Hippocampal formation (tissue), 2 donors: ENCODE measurements at places on chromosomes 11 and 22.

- DNase-seq = no peak
These were observed 106.3 kb downstream of the MPPED2 start for GRCh38 chr11:30479899-30480298.

- no peak for DNase-seq
These were observed 32.7 kb upstream of the ACCSL start for GRCh38 chr11:44014968-44015623.

- DNase-seq = no peak
These were observed 19.7 kb downstream of the FLI1 start for GRCh38 chr11:128713595-128713994.

DNA sequence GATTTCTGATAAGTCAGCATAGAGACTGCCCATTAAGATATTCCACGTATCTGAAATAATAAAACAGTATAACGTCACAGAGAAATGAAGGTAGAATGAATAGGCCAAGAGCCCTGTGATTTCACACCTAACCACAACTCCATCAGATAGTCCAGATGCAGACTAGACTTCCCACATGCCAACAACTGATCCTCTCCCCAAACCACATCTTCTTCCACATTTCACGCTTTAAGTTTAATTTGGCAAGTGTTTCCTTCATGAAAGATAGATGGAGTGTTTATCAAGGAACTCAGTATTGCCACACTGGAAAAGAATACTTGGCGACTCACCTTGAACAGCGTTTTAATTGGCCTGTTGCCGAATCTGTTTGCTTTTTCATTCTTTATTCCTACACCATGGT, 81.5 kb downstream of the MUC15 start:
- no peak for DNase-seq

- DNase-seq = no peak
These were observed 8.2 kb downstream of the UBASH3B start for GRCh38 chr11:122663764-122664163.

DNA sequence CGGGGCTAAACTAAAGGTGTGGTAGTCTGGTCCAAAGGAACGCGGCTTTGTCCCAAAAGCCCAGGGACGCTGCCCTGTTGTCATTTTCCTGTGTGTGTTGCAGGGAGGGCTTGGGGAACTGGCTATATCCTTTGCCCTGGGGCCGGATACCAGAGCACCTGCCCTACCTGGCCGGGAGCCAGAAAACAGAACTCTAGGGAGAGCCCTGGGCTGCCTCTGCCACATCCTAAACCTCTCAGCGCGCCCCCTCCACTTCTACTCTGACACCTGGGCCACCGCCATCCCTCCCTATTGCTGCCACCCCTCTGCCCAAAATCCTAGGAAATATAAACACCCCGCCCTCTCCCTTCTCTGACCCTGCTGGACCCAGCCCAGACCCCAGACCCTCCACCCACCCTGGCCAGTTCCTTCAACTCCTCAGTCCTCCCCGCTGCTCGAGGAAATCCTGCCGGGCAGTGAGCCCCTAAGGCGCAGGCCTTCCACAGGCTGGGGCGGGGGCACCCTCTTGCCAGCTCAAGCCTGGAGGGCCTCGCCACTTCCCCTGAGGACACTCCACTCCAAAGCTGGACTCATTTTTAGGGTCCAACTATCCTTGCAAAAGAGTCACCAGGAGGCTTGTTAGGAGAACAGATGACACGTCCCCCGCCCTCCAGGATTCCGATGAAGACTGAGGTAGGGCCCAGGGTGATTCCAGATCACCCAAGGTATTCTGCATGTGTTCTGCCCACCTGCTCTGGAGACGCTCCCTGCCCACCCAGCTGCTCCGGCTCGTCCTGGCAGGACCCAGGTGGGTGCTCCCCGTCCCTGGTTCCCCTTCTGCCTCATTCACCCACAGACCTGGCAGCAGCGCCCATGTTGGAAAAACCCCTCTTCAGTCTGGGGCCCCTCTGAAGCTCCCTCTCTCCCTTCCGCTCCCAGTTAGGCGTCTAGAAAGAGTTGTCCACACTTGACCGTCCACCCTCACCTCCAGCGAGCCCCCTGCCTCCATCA, 12.2 kb downstream of the KCTD17 start:
- DNase-seq = no peak

DNA sequence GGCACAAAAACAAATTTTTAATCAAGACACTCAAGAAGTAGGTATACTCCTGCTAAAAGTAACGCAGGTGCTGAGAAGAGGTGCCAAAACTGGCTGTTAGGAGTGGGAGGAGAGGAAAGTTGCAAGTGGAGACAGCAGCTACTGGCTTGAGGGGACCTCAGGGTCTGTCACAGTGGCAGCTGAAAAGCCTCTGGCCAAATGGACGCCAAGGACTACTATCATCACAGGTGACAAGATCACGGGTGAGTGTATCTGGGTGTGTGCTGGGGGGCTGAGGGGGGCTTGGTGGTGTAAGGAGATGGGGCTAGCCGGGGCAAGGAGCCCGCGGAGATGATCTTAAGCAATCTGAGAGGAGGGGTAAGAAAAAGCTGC, 687 bp downstream of the ZNF202 start:
- DNase-seq = no peak

DNA sequence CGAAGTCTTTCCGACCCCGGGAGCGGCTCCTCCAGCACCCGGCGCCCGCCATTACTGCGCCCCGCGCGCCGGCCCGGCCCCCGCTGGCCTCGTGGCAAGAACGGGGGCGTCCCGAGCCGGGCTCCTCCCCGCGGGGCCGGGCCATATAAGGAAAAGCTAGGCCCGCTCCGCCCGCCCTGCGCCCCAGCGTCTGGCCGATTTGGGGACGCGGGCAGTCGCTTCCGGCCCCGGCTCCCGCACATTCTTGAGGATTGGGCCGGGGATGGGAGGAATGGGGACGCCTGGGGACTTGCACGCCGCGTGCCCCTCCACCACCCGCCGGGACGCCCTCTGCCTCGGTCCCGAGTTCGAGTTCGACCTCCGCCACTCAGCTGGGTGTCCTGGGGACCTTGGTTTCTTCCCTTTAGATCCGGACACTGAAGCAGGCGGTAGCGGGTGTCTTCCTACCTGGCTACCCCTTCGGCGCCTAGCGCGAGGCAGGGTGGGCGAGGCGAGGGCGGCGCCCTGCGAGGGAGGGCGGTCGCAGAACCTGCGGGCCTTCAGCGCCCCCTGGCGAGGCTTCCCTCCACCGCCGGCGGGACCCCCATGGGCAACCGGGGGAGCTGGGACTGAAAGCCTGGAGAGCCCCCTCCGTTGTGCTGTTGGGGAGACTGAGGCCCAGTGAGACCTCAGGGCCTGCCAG, 3.8 kb downstream of the SMTN start:
- peak; percentile 79 for DNase-seq

GRCh38 chr22:50396751-50397370, 53.7 kb downstream of the PPP6R2 start:
- DNase-seq = no peak

DNA sequence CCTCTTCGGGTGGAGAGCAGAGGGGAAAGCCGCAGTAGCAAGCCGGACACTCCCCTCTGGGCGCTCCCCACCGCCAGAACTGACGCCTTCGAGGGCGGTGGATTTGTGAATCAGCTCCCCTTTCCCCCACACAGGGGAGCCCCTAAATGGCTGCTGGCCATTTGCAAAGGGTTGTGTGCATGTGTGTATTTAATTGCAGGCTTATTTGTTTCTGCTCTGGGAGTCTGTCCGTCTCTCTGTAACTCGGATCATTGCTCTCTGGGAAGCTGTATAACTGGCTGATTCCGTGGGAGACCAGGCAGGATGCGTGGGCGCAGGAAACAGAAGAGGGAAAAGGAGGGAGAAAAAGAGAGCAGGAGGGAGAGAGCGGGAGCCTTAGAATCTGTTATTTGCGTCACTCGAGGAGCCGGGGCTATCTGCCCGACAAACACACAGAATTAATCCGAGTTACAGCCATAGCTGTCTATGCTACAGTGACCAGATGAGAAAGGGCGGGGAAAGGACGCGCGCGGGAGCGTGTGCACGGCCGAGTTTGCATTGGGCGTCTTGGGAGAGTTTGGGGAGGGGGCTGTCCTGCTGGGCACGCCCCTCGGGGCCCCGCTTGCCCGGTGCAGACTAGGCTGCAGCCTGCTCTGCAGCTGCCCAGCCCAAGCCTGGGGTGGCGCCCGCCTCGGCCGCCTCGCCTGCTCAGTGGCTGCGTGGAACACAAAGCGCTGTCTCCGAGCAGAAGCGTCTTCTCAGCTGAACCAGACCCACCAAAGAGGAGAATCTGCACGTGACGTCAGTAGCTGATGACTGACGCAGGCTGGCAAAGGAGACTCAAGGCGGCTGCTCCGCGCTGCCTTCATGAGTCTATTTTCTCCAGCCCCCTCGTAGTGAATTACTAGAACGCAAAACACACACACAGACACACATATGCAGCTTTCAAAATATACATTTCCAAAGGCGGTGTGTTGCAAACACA, 105.3 kb upstream of the HSD17B12 start:
- DNase-seq = no peak

GRCh38 chr11:126135235-126136176, 72.8 kb upstream of the CDON start:
- no peak for DNase-seq

DNA sequence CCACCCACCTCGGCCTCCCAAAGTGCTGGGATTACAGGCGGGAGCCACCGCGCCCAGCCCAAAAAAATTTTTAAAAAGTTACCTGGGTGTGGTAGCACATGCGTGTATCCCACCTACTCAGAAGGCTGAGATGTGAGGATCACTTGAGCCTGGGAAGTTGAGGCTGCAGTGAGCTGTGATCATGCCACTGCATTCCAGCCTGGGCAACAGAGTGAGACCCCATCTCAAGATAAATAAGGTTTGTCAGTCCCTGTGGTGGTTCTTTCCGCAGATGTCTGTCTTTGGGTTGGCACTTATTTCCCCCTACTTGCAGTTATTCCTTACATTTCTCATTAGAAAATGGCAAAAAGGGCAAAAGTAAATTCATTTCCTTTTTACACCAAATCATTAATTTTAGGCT, 8.0 kb downstream of the MARK2 start:
- DNase-seq = no peak

- DNase-seq = no peak
These were observed 17.6 kb upstream of the LMO1 start for GRCh38 chr11:8281266-8281665.

GRCh38 chr11:61972672-61973475, 5.4 kb upstream of the FTH1 start:
- DNase-seq = no peak

- no peak for DNase-seq
These were observed 134.3 kb downstream of the ELP4 start for GRCh38 chr11:31643857-31644256.

GRCh38 chr22:44855855-44856254, 103.5 kb downstream of the ARHGAP8 start:
- DNase-seq = no peak

DNA sequence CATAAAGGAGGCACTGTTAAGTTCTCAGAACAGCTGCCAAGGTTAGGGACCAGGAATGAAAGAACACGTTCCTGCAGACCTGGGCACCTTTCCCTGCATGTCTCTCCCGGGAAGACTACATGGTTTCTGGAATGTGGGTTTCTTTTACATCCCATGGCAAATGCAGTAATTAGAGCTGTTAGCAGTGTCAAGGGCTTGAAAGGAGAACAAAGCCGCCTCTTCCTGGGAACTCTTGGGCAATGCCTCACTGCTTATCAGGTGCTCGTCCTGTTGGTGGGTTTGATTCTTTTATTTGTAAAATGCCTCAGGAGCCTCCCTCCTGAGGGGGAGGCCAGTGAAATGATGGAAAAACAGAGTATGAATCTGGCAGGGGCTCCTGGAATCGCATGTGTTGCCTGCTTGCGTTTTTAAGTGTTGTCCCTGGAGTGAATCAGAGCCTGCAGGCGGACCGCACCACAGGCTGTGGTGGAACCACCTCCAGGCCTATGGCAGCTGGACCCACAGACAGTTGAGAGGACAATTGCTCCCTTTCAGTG, 723 bp upstream of the C22orf31 start:
- no peak for DNase-seq

DNA sequence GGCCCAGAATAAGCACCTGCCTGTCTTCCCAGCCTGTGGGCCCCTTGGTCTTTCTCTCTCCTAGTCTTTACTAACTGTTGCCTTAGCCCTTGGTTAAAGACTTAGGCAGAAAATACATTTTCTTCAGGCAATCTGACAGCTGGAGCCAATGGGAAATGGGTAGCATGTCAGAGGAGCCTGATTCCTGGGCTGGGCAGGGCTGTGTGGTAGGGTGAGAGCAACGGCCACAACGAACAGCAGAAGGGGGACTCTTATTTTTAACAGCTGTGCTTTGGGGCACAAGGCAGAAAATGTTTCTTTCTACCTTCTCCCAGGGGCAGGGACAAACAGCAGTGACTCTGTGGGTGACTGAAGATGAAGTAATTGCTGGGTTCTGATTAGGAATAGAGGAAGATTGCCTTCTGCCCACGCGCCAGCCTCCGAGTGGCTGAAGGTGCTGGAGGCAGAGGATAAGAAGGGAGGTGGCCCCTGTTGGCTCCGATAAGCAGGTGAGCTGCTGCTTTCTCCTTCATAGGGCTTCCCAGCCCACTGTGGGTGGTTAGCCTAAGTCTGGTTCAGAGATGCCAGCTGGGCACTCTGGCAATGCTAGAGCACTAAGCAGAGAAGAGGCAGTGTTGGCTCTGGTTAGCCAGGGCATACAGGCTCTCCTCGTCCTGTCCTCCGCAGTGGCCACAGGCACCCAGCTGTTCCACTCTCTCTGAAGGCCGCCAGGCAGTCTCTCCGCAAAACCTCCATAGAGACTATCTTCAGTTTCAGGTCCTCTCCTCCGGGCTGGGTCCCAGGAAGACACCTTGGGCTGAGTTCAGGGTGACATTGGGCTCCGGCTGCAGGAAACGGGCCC, 1.5 kb downstream of the YPEL4 start:
- peak; percentile 36 for DNase-seq

DNA sequence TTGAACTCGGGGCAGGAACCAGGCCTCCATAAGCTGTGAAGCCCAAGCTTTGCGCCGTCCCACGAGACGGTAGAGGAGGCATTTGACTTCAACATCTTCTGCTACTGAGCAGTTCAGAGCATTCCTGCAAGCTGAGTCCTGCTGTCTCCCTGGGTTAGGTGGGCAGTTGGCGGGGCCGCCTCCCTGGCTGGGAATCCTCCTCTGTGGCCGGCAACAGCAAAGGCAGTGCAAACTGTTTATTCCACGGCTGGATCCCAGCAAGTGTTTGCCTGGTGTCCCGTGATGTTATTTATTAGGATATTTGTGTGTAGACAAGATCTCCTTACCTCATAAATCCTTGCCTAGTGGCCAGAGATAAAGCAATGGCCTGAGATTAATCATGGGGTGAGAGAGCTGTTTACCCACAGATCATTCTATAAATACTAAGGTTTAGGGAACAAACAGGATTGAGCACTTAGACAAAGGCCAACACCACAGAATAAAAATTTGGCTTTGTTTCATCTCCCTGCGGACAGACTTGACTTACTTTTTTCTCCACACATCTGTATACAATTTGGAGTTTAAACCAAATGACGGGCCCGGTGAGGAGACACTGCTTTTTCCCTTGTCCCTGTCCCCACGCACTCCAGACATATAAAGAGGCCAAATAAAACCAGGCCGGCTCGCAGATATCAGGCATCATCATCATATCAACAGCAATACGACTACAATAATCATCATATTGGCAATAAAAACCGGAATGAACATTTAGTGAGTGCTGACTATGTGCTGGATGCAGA, 63.4 kb downstream of the NAT10 start:
- no peak for DNase-seq

DNA sequence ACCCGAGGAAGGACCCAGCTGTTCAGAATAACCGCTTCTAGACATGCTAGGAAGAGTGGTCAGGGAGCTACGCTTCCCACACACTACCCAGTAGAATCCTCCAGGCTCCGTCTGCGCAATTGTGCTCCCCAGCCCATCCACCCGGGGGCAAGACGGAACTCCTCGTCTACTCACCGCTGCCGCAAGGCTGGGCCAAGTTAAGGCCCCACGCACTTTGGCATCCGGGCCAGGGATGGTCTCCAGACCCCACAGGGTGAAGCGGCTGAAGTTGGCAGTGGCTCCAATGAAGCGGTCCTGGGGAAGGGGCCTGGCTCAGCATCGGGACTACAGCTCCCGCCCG, 757 bp downstream of the RNASEH2C start:
- DNase-seq = no peak
